RWPE2 (cell line): ENCODE measurements at places on chromosomes 11 and 22.

DNA sequence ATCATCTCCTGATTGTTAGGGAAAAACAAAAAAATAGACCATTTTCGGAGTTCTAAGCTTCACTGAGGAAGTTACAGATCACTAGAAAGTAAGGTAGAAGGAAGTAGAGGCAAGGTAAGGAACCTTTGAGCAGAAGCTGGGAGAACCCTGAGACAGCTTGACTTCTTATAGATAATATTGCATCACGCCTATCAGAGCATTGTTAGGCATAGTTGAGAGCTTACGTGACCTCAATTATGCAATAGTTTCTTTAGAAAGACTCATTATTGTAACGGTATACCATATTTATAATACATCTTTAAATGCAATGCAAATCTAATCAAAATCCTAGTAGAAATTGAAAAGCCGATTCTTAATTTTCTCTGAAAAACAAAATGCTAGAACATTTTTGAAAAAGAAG is 4.9 kb downstream of the TBRG1 start:
- no peak for DNase-seq

- no peak for DNase-seq
Measured at GRCh38 chr22:39898997-39899396, 1.9 kb upstream of the GRAP2 start.

DNA sequence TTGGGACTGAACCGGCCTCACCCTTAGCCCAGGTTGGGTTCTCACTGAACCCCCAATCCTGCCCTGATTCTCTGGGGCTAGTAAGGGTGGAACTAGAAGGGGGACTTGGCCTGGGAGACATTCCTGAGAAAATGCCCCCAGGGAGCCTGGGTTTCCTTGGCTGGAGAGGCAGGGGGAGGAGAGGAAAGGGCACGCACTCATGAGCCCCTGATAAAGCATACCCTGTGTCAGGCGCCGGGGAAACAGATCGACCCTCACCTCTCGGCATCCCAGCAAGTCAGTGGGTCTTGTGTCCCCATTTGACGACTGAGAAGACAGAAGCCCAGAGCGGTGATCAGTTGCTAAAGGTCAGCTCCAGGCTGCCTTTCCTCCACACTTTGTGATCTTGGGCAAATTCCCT is 47.7 kb upstream of the RTL6 start:
- DNase-seq, result peak; percentile 17

DNA sequence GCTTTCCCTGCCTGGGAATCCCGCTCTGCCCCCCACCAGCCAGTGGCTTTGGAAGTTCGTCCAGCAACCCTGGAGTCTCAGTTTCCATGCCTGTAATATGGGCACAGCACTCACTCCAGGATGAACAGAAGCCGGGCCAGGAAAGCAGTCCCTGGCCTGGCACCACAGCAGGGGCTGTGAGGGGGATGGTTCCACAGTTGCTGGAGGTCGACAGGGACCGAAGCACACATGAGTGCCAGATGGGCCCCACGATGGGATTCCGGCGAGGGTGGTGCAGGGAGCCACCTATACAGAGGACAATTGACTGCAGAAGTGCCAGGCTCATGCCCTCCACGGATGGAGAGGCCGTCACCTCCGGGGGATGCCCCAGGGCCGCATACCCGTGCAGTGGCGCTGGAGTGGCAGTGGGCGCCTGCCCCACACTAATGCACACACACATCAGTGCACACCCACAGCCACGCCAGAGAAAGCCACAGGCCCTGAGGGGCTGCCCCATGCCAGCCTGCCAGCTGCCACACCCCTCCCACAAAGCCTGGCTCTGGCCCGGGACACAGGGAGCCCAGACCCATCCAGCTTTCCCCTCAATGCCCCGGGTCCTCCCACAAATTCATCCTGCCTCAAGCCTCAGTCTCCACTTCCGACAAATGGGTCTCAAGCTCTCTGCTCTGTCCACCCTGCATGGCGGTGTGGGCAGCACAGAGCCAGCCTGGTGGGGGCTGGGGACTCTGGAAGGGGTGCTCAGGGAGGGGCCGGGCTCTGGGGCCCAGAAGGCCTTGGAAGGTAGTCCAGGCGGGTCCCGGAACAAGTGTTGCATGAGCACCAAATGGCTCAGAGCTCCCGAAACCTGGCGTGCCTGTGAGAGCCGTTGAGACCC is 9.7 kb downstream of the ASCL2 start:
- DNase-seq, result peak; percentile 52

DNA sequence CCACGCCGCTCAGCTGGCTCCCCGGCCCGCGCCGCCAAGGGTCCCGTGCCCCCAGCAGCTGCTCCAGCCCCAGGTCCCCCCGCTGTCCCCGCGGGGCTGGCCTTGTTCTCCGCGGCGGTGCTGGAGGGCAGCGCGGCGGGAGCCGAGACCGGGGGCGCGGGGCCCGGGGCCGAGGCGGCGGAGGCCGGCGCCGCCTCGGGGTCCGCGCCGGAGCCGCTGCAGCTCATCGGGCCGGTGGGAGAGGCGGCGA is 128 bp downstream of the TAF10 start:
- DNase-seq, result no peak

DNA sequence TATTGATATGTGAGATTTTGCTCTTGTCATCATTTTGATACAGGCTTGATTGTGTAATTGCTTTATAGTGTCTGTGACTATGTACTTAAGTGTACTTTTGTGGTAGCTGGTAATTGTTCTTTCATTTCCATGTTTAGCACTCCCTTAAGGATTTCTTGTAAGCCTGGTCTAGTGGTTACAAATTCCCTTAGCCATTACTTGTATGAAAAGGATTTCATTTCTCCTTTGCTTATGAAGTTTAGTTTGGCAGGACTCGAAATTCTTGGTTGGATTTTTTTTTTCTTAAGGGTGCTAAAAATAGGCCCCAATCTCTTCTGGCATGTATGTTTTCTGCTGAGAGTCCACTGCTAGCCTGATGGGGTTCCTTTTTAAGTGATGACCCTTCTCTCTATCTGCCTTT is 346.8 kb downstream of the JRKL start:
- DNase-seq, result no peak

DNA sequence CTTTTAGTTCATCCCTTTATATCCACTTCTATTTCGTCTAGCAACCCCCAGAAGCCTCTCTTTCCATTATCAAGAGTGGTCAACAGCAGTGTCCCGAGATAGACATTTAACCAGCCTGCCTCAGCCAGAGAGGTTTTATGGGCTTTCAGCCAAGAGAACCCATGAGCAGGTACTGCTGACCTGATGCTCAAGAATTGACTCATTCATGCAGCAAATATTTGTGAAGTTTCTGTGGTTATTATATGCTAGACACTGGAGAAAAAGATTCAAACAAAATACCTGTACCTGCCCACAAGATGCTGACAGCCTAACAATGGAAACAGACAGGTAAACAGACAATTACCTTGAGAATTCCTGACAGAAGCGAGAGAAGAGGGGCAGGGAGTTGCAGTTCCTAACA is 9.7 kb upstream of the LRRC55 start:
- DNase-seq, result no peak

GRCh38 chr11:117478926-117479325 is 151.3 kb downstream of the CEP164 start:
- peak; percentile 32 for DNase-seq

GRCh38 chr11:94007426-94007825 is 13.7 kb upstream of the HEPHL1 start:
- DNase-seq, result no peak

- peak; percentile 51 for DNase-seq
Measured at GRCh38 chr22:49964136-49965090, 3.8 kb downstream of the PIM3 start.

- no peak for DNase-seq
Measured at GRCh38 chr11:133516845-133517244, 15.5 kb downstream of the OPCML start.

DNA sequence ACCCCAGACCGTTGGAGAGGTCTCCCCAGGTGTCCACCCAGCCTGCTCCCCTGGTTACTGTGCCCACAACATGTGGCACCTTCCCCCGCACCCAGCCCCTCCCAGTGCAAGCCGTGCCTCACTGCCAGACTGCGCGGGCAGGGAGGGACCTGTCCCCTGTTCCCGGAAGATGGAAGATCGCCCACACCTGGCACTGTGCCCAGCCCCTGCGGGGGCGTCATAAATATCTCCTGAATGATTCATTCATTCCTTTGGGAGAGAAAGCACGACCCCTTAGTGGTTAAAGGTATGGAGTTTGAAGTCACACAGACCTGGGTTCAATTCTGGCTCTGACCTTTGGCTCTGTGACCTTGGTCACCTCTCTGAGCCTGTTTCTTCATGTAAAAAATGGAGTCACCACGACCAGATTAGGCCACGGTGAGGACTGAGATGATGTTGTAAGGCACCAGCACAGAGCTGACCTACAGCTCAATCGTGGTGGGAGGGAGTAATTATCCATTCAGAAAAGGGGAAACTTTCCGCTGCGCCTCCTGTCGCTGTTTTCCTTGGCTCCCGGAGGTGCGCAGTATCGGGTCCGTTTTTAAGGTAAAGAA is 497 bp upstream of the SYT12 start:
- peak; percentile 89 for DNase-seq

GRCh38 chr22:43772831-43773230 is 39.3 kb downstream of the EFCAB6 start:
- no peak for DNase-seq

- DNase-seq, result no peak
Measured at GRCh38 chr22:46587492-46588278, 32.5 kb upstream of the GRAMD4 start.

GRCh38 chr22:49099496-49100124 is 728.1 kb downstream of the BRD1 start:
- DNase-seq, result peak; percentile 49

- no peak for DNase-seq
Measured at GRCh38 chr11:61172356-61172755, 11.1 kb upstream of the VPS37C start.

- DNase-seq, result no peak
Measured at GRCh38 chr11:79626135-79627075, 185.6 kb upstream of the TENM4 start.

DNA sequence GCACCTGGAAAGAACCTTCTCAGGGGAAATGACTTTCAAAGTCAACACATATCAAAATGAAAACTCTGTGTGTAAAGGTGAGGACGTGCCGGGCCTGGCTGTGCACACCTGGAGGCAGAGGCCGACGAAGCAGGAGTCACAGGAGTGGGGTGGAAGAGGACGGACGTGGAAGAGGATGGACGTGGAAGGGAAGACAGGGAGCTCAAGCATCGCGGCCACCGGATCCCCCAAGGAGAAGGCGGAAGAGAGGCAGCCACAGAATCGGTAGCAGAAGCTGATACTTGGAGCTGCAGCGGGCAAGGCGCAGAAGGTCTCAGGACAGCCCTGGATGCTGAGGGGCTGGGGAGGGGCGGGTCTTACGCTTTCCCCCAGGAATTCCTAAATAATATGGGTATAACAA is 519.8 kb downstream of the BRD1 start:
- no peak for DNase-seq

DNA sequence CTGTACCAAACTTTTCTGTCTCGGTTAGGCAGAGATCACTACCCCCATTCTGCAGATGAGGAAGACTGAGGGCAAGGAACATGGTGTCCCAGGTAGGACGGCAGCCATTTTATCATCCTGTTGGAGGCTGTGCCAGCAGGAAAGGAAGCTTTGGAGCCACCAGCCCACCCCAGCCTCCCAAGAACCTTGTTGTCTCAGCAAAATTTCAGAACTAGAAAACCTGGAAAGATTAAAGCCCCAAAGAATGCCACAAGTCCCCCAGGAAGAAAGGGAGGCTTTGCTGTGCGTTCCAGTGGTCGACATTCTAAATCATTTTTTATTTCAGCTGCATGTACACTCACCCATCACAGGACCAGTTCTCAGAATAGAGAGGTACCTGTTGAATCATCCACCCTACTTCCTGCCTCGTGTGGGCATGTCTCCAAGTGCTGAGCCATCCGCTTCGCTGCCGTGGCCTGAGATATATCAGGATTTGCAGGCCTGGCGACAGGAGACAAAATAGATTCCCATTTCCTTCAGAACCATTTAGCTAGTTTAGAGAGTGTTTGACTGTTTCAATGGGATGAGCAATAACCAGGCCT is 13.0 kb upstream of the EIF3D start:
- DNase-seq, result peak; percentile 82

DNA sequence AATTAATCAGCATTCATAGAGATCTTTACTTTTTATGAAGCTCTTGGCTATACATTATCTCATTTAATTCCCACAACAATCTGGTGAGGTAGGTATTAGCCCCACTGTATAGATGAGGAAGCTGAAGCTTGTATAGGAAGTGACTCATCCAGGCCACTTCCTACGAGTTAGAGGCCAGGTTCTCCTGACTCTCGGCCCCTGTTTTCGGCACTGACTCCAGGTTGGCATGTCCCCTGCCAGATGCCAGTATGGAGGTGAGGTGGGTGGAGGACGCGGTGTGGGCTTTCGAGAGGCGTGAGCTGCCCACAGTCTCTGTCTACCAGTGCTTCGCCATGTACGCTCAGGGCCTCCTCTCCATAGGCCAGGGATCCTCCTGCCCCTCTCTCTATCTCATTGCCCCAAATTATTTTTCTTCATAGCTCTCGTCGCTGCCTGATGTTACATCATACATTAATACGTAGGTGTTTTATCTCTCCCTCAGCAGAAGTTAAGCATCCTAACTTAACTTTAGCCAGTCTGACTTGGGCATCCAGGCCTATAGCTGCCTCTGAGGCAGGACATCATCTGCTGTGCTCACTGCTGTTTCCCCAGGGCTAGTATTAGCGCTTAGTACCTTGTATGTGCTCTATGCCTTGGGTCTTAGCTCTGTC is 9.0 kb downstream of the DGAT2 start:
- DNase-seq, result no peak

DNA sequence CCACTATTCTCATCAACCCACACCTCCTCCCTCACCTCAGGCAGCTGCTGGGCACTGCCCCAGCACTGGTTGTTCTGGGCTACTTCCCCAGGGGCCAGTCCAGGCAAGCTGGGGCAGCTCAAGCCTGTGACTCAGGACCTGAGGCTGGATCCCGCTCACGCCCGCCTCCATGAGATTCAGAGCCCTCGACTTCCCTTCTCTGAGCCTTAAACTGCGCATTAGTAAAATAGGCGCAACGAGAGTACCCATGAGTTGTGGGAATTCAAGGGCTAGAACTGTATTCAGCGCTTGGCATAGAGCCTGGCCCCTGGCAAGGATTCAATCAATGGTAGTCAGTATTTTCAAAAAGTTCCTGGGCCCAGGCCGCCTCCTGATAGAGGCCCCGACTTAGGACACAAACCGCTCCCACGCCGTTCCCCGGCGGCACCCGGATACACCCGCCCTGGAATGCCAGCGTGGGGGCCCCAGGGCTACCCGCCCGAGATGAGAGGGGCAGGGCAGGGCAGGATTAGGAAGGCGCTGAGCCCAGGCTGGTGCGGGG is 723 bp upstream of the CD82 start:
- peak; percentile 97 for DNase-seq

GRCh38 chr11:21173476-21173875 is 504.1 kb downstream of the NELL1 start:
- no peak for DNase-seq

GRCh38 chr22:48606684-48607307 is 1220.9 kb downstream of the BRD1 start:
- DNase-seq, result no peak

DNA sequence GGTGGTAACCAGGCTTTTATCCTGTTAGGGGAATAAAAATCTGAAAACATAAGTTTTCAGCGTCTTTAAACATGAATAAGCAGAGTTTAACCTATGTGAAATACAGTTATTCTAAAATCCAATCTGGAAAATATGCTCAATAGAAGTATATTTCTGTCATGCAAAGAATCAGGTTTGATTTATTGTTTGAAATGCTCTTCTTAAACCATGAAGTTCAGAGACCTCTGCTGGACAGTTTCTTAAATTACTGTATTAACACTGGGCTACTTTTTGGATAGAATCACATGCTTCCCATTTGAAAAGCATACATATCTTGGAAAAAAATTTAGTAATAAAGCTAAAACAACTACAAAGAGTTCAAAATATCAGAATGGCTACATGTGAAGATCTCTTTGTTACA is 25.4 kb downstream of the APIP start:
- DNase-seq, result no peak
